ENCODE measurements at places on chromosomes 16 and 17. TPM values are rescaled to one million over a fixed set of nuclear protein-coding genes. Genes with fewer than 3 reads are reported as not detected.

DNA sequence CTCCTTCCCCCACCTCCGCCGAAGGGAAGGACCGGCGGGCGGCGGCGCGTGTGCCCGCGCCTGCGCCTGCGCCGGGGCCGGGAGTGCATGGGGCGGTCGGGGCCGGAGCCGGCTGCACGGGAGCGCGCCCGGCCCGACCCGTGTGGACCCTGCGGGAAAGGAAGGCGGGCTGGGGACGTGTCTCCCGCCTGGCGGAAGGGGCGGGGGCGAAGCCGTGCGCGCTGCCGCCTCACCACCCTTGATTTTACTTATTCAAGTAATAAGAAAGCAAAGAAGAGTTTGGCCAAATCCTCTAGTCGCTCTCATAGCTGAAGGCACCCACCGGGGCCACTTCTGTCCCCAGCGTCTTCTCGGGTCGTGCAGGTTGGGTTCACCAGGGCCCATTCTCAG is 596 bp upstream of the PFN1 start:
- H3K36me3 ChIP-seq = peaks cover 23% of the 10 kb centered on the region
- peak; percentile 80 for DNase-seq
- peaks cover 51% of the 10 kb centered on the region for H3K4me1 ChIP-seq
- peak overlapping the region; percentile 86 for H3K4me3 ChIP-seq
- peak overlapping the region; percentile 97 for H3K27ac ChIP-seq

DNA sequence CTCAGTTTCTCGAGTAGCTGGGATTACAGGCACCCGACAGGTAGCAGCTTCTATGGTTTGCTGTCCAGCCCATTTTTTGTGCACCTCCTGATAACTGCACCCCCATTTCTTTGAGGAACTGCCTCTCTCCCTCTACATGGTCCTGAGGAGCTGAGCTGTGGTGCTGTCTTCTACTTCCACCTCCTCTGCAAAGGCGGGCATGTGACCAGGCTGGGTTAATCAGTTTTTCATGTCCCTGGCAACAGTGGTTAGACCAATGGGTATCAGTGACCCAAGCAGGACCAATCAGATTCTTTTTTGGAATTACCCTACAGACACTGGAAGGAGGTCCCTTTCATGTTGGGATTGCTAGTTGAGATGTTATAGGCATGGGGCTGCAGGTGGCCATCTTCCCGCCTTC is 41.3 kb downstream of the TBX21 start:
- DNase-seq = no peak
- no peaks in the 10 kb centered on the region for H3K36me3 ChIP-seq
- H3K4me3 ChIP-seq = no peak overlapping the region
- H3K27me3 ChIP-seq = peaks cover 3% of the 10 kb centered on the region
- no peak overlapping the region for H3K27ac ChIP-seq

- no peak overlapping the region for H3K4me3 ChIP-seq
- H3K27me3 ChIP-seq = peaks cover 17% of the 10 kb centered on the region
- no peak overlapping the region for H3K27ac ChIP-seq
- no peak for DNase-seq
- peaks cover 15% of the 10 kb centered on the region for H3K4me1 ChIP-seq
- H3K36me3 ChIP-seq = no peaks in the 10 kb centered on the region
These were observed 64.3 kb upstream of the RBL2 start for GRCh38 chr16:53369921-53370320.

GRCh38 chr17:50631195-50631907 is 3.3 kb upstream of the ABCC3 start:
- no peak overlapping the region for H3K4me3 ChIP-seq
- DNase-seq = no peak
- H3K27me3 ChIP-seq = peaks cover 23% of the 10 kb centered on the region
- H3K4me1 ChIP-seq = peaks cover 9% of the 10 kb centered on the region
- H3K36me3 ChIP-seq = no peaks in the 10 kb centered on the region

DNA sequence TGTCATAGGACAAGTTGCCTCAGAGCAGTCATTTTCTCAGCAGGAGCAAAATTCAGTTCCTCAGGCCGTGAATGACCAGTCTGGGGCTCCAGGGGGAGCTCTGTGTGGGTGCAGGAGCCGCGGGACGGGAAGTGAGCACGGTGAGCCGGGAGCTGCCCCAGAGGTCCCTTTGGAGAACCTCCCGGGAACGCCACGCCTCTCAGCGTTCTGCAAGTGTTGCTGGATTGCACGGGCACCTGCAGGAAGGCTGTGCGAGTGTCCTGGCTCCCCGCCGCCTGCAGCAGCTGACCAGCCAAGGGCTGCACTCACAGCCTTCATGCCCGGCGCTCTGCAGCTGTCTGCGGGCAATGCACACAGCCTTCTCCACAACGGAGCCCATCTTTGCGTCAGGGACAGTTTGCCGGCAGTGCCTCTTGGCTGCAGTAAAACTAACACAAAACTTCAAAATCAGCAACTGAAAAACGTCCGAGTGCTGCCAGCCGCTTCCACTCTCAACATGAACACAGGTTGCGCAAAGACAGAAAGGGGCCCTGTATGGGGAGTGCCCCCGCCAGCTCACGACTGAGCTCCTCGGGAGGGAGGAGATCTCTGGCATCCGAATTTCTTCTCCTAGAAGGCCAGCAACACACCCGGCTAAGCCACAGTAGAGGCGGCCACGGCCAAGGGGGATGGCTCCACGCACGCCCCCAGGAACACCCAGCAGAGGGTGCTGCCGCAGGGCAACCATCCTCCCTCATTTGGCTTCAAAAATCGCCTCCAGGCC is 16.0 kb downstream of the NDUFAF8 start:
- H3K4me1 ChIP-seq = no peaks in the 10 kb centered on the region
- DNase-seq = no peak
- H3K27me3 ChIP-seq = no peaks in the 10 kb centered on the region
- no peak overlapping the region for H3K4me3 ChIP-seq

DNA sequence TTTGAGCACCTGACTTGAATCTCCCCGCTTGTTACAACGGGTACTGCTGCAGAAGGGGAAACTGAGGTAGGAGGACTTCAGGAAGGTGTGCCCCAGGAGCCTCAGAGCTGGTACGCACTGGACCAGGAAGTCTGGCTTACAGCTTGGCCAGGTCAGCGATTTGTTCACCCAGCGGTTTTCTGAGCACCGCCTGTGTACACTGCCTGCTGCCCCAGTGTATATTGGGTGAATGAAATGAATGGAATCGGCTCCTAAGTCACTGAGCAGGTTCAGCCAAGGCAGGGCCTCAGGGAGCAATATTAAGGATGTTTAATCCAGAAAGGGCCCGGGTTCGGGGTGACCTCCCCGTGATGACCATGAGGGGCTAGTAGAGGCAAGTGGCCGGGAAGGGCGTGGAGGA is 164.0 kb upstream of the CIBAR2 start:
- no peak overlapping the region for H3K4me3 ChIP-seq
- H3K27ac ChIP-seq = no peak overlapping the region
- H3K36me3 ChIP-seq = no peaks in the 10 kb centered on the region
- H3K27me3 ChIP-seq = no peaks in the 10 kb centered on the region
- H3K4me1 ChIP-seq = no peaks in the 10 kb centered on the region

GRCh38 chr16:68752602-68753001 is 15.5 kb downstream of the CDH1 start:
- H3K4me1 ChIP-seq = peaks cover 33% of the 10 kb centered on the region
- peak; percentile 24 for DNase-seq
- no peaks in the 10 kb centered on the region for H3K27me3 ChIP-seq
- no peaks in the 10 kb centered on the region for H3K36me3 ChIP-seq
- H3K4me3 ChIP-seq = no peak overlapping the region

DNA sequence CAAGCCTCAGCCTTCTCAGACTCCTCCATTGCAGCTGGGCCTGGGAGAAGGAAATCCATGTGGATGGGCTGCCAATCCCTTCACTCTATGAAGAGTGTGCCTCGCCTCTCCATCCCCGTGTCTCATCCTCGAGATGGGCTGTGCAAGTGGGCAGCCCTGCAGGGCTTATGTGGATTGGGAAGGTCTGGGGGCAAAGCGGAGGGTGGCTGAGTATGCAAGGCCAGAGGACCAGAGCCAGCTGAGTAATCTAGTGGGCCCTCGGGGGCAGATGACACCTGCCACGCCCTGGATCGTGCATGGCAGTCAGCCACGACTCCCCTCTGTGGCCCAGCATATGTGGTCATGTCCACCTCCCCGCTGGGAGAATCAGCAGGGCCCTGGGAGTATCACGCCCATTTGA is 78.9 kb downstream of the IRX5 start:
- H3K4me3 ChIP-seq = no peak overlapping the region
- no peaks in the 10 kb centered on the region for H3K27me3 ChIP-seq
- no peak overlapping the region for H3K27ac ChIP-seq
- H3K4me1 ChIP-seq = no peaks in the 10 kb centered on the region

GRCh38 chr17:39979016-39979670 is 1.5 kb upstream of the PSMD3 start:
- H3K36me3 ChIP-seq = peaks cover 4% of the 10 kb centered on the region
- H3K27me3 ChIP-seq = no peaks in the 10 kb centered on the region
- DNase-seq = no peak
- peaks cover 26% of the 10 kb centered on the region for H3K4me1 ChIP-seq
- H3K27ac ChIP-seq = no peak overlapping the region
- peak overlapping the region; percentile 21 for H3K4me3 ChIP-seq

GRCh38 chr16:53094013-53094630 is 39.3 kb downstream of the CHD9 start:
- no peak overlapping the region for H3K27ac ChIP-seq
- H3K4me3 ChIP-seq = no peak overlapping the region
- H3K27me3 ChIP-seq = no peaks in the 10 kb centered on the region
- no peak for DNase-seq
- peaks cover 7% of the 10 kb centered on the region for H3K4me1 ChIP-seq

- H3K27ac ChIP-seq = no peak overlapping the region
- no peak for DNase-seq
- no peak overlapping the region for H3K4me3 ChIP-seq
- H3K36me3 ChIP-seq = peaks cover 88% of the 10 kb centered on the region
These were observed 30.9 kb downstream of the IL4R start for GRCh38 chr16:27344721-27345120.

- no peaks in the 10 kb centered on the region for H3K36me3 ChIP-seq
- no peak overlapping the region for H3K4me3 ChIP-seq
- no peak overlapping the region for H3K27ac ChIP-seq
- no peak for DNase-seq
- no peaks in the 10 kb centered on the region for H3K4me1 ChIP-seq
- H3K27me3 ChIP-seq = peaks cover 2% of the 10 kb centered on the region
These were observed 23.9 kb upstream of the TMEM98 start for GRCh38 chr17:32903774-32904673.

GRCh38 chr17:77675816-77676215 is 282.7 kb upstream of the TNRC6C start:
- no peaks in the 10 kb centered on the region for H3K27me3 ChIP-seq
- no peak for DNase-seq
- H3K36me3 ChIP-seq = peaks cover 4% of the 10 kb centered on the region

DNA sequence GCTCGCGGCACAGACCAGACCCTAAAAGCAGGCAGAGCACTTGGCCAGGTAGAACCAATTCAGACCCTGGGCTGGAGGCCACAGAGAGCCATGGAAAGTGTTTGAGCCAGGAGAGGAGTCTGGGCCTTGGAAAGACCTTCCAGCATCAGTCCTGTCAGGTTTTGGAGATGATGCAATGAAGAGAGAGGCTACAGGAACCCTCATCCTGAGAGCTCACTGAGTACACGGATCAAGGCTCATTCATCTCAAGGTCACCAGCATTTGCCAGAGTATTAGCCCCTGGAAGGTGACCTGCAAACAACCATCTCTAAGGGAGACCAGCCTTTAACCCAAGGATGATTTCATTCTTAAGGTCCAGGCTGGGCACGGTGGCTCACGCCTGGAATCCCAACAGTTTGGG is 27.8 kb downstream of the TLE7 start:
- H3K27ac ChIP-seq = no peak overlapping the region
- no peak for DNase-seq
- no peaks in the 10 kb centered on the region for H3K27me3 ChIP-seq

GRCh38 chr17:50647187-50647586 is 12.5 kb downstream of the ABCC3 start:
- no peak for DNase-seq
- H3K27ac ChIP-seq = no peak overlapping the region
- peaks cover 2% of the 10 kb centered on the region for H3K27me3 ChIP-seq
- H3K4me1 ChIP-seq = no peaks in the 10 kb centered on the region
- H3K36me3 ChIP-seq = no peaks in the 10 kb centered on the region

- H3K36me3 ChIP-seq = no peaks in the 10 kb centered on the region
- no peak overlapping the region for H3K27ac ChIP-seq
- no peak overlapping the region for H3K4me3 ChIP-seq
- no peaks in the 10 kb centered on the region for H3K4me1 ChIP-seq
These were observed 563.9 kb downstream of the TOX3 start for GRCh38 chr16:51982715-51983680.

The MT3 gene
- not detected for total RNA-seq

The BIRC5 gene
- total RNA-seq = 2.7 TPM

The SKA2 gene
- 37.7 TPM for total RNA-seq

The AOC3 gene
- 0.49 TPM for total RNA-seq

The ABCC12 gene
- not detected for total RNA-seq

The DHX38 gene
- total RNA-seq = 113 TPM

The KRT24 gene
- not detected for total RNA-seq

The PPM1E gene
- total RNA-seq = not detected

The CD300E gene
- not detected for total RNA-seq
